ENCODE measurements at places on chromosomes 2 and 18.

DNA sequence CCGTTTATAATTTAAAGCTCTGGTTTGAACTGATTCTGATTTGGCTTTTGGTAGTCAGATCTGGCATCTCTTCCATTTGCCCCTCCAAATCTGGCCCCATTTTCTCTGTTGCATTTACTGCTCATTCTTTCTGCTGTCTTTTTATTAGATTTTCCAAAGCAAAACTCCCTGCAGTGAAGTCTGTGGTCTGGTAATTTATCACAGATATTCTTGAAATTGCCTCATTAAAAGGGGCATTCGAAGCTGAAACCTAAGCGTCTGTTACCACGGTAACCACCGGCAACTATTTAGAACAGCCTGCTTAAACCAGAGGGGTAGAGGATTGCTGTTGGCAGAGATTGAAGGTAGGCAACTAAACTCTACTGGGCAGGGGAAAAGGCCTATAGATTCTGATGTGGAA lies 111.5 kb upstream of the UPP2 start:
- DNase-seq: no peak

DNA sequence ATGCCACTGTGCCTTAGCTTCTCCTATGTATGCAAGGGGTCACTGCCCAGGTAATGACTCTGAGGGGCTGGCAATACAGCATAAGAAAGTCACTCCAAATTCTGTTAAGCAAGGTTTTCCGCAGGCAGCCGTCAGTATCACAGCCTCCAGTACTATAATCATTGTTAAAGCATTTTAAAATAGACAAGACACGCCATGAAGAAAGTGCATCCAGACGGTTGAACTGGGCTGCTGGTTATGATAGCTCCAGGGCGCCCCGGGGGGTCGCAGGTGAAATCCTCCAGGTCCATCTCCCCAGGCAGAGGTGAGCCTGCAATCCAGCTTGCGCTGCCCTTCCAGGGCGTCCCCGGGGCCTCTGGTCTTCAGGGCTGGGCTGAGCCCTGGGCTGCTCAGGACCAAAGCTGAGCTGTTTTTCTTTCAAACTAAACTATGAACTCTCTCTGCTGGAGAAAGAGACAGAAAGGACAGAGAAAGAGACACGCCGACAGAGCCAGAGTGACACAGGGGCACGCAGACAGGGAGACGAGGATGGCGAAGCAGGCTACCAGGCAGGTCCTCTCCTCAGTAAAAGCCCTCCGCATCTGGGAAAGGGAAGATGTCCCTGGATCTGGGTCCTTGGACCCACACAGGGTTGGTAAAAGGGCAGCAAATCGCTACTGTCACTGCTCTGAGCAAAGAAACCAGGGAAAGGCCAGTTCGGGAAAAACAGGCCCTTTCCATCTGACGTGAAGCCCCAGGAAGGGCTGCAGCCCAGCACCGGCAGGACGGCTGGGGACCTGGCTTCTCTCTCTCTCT lies 2.1 kb upstream of the TWIST2 start:
- DNase-seq: no peak

GRCh38 chr18:50126471-50126870 lies 68.5 kb downstream of the MYO5B start:
- no peak for DNase-seq

DNA sequence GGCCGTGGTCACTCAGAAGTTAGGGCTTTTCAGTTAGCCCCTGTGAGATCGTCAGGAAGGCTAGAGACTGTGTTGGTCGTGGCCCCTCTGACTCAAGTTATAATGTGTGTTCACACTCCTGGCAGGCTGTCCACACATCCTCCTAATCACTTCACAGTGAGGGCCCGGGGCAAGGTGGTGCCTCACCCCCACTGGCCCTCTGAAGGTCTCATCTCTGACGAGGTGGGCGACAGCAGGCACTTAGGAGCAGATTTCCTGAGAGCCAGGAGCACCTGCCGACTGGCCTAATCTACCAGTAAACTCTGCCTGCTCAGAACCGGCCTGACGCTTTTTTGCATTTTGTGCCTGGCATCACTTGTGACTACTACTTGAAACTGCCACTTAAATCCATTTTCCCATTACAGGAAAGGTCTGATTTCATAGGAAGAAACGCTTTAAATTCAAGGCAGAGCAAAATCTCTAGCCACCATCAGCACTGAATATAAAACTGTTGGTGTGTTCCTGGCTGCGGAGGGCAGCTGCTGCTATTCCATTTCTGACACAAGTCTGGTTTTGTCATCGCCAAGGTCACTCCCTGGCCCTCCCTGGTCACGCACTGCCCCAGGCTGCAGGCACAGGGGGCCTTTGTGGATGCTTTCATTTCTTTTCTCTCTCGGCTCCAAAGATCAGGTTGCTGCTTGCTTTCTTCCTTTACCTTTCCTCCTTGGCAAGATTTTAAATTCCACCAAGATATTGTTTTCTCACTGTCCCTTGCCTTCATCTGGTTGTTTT lies 48.0 kb downstream of the RAB12 start:
- no peak for DNase-seq

DNA sequence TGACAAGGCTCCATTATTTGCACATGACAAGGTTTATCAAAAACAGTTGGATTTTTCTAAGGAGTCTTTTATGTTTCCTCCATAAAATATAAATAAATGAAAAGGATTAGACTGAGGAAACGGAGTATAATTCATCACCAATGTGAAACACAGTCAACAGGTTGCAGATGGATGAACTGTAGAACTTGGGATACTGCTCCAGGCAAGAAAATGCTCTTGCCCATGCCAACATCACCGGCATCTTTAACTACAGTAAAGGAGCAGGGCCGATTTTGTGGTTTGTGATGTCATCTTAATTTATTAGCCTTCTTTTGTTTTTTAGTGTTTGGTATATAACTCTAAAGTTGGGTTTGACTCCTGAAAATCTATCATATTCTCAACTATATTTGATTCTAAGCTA lies 577.3 kb downstream of the EPHA4 start:
- DNase-seq: no peak

DNA sequence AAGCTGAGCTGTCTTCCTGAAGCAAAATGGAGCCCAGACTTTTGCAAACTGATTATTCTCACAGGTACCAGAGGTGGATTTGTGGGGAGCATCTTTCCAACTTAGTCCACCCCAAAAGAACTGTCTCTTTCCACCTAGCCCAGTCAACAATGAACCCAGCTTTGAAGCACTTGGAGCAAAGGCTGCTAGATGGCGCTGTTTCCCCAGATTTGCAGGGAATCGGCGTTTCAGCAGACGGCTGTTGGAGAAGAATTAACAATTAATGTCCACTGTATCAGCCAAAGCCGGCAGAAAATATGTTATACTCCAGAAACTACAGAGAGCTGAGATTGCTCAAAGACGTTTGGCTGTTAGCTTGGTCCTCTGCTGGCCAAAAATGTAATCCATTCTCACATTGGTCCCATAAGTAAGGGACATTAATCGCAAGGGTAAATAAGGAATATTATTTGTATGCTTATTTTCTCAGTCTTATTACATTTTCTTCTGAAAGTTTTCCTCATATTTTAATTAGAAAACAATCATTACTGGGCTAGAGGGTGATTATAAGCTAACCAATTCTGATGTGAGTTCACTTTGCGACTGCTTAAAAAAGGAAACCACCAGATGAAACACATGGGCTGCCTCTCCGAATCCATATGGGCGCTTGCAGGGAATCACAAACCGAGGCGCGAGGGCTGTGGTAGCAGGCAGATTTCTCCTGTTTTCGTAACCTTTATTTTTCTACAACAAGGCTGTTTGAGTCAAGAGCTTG lies 423.8 kb upstream of the MEX3C start:
- peak; percentile 7 for DNase-seq

DNA sequence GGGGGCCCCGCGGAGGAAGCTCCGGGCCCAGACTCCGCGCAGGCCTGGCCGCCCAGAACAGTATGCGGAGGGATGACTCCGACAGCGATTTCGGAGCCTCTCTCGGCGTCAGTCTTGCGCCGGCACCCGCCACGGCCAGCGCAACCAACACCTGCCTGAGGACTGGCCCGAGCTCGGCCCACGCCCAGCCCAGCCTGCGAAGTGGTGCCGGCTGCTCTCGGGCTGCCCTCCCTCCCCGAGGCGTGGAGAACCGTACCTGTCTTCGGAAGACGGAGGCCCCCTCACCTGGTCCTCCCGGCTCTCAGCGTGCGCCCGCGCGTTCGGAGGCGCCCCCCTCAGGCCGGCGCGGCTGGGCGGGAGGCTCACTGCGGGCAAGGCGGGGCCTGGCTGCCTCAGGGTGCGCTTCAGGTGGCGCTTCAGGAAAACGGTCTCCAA lies at the start of gene M1AP:
M1AP (minus strand) TSS at position 322 of the 435 bp plus-strand sequence. CDS start 8,055 bp downstream, outside the sequence.
- DNase-seq: no peak

DNA sequence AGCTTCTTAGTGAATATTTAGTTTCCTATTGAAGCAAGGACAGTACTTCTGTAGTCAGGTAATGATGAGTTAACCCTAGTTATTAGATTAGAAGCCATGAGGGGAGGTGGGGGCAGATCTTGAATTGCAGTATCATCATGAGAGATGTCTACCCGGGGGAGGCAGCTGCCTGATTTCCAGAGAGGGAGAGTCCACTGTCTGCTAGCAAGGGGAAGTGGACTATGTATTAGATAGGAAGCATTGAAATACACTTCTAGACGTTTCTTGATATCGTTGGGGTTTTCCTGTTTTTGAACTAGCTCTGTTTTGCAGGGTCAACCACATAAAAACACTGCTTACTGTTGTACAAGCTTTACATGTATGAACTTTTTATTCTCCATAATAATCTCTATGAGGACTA lies 38.8 kb downstream of the APLF start:
- DNase-seq: no peak

GRCh38 chr2:144256996-144257707 lies 262.8 kb downstream of the ZEB2 start:
- DNase-seq: peak; percentile 21

DNA sequence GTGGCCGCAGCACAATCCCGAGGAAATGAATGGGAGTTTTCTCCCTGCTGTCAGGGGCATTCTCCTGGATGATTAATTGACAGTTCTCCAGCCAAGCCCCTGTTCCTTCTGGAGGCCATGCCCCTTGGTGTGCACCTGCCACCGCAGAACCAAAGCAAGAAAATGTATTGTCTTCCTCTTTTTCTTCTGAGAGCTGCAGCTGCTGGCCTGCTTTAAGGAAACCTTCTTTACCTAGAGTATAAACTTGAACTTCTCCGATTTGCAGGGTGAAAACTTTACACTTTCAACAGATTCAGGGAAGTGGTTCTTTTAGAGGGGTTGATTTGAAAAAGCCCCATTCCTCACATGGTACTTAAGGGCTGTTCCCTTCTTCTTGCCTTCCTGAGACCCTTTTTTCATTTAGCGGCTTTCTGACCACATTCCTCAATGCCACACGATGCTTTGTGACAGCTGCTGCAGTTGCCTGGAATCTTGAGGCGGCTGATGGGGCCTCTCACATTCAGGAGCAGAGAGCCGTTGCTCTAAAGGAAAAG lies 402.8 kb downstream of the TXNL1 start:
- no peak for DNase-seq

DNA sequence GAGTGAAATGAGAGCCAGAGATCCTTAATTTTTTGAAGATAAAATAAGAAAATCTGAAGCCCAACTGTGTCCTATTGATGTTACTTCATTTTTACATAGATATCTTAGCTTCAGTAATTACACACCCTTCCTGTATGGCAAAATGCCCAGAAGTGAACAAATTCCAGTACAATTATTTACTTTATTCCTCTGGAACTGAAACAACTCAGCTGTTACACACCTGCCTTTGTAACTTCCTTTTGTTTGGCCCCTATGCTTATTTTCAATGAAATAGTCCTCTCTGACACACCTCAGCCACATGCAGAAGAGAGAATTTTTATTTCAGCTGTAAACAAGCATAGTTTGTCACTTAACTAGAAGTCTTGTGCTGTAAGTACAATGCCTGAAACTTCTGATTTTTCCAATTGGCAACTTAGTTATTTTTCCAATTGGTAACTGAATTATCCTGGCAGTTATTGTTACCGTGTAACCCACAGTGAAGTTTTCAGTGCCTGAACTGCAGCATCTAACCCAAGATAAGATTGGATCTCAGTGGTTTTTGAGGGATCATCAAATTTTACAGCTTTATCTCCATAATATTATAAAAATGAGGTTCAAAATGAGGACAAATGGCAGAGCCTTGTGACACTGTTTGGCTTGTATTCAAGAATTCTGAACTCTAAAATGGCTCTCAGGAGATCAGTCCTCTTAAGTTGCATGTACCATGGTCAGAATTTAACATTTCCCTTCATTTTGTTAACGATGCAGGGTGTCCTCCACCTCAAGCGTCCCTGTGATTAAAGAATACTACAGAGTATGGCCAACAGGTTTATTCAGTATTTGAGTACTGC lies 82.6 kb downstream of the PKP4 start:
- DNase-seq: no peak

- DNase-seq: no peak
Observed at GRCh38 chr2:221975151-221975550, 323.6 kb downstream of the PAX3 start.

- DNase-seq: no peak
Observed at GRCh38 chr2:161870401-161870930, 203.5 kb downstream of the DPP4 start.

- DNase-seq: no peak
Observed at GRCh38 chr2:72934683-72935610, 17.6 kb downstream of the EMX1 start.

GRCh38 chr2:30664761-30665358 lies 142.4 kb downstream of the CAPN13 start:
- no peak for DNase-seq

DNA sequence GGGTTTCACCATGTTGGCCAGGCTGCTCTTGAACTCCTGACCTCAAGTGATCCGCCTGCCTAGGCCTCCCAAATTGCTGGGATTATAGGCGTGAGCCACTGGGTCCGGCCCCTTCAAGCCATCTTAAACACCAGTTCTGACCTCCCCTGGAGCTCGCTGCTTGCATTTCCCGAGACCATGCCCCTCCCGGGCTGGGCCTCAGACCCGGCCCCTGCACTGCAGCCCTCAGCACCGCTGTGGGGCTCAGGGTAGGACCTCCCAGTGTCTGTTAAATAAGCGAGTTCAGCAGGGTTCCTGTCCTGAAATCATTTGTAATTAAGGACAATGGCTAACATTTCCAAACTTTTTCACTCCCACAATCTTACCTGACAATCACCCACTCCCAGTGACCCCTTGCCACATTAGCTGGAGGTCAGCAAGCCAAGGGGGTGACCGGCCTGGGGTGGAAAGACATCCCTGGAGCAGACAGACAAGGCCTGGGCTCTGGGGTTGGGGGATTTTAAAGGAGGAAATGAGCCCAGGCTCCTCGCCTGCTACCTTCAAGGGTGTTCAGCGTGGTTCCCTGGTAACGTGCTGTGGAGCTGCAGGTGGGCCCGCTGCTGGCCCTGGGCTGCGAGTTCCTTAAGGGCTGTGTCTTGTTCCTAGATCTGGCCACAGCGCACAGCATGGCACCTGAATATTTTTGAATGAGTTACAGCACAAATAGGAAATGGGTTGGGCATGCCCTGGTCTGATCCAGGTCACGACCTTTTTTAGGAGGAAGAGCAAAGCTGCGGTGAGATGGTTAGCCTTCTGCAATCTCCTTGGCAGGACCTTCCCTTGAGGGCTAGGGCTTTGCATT lies 15.1 kb downstream of the CYS1 start:
- DNase-seq: peak; percentile 62

- no peak for DNase-seq
Observed at GRCh38 chr2:30964334-30965005, 157.2 kb upstream of the CAPN13 start.

DNA sequence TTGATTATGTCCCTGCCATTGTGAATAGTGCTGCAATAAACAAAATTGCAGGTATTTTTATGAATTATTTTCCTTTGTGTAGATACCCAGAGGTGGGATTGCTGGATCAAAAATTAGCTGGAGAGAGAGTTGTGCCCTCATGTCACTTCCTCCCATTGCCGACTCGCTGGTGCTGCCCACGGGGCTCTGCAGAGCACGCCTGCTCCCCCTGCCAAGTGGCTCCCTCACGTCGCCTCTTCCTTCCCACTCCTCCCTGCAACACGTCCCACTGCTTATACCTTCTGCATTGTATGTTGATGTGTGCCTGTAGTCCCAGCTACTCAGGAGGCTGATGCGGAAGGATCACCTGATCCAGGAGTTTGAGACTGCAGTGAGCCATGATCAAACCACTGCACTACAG lies 28.1 kb downstream of the PRELID3A start:
- no peak for DNase-seq
